ENCODE measurements at places on chromosomes 1 and 21. TPM values are rescaled to one million over a fixed set of nuclear protein-coding genes. Genes with fewer than 3 reads are reported as not detected.
A peak's percentile ranks its signal among the peaks of the same experiment; 100 is the strongest.

- DNase-seq = no peak
Measured at GRCh38 chr1:79004916-79005315, 1.6 kb downstream of the ADGRL4 start.

DNA sequence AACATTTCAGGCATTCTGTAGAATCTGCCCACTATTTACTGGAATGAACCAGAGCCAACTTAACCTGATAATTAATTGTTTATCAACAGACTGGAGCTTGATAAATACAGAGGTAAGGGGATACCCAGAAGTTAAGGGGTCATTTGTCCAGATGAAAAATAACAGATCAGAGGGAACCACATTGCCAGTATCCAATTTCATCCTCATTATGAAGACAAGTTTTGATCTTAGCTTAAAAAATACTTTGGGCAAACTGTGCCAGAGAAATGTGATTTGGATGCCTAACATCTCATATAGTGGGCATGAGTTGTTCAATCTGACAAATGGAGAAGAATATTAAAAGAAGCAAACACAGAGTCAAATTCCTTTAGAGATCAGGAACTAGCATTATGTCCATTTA is 63.7 kb downstream of the IFI44 start:
- no peak for DNase-seq

GRCh38 chr1:244636488-244637259 is 16.3 kb upstream of the DESI2 start:
- no peak for DNase-seq

- DNase-seq = peak; percentile 47
Measured at GRCh38 chr1:48572646-48573258, 100.7 kb upstream of the SPATA6 start.

- no peak for DNase-seq
Measured at GRCh38 chr1:145922266-145922665, 3.7 kb upstream of the PEX11B start.

DNA sequence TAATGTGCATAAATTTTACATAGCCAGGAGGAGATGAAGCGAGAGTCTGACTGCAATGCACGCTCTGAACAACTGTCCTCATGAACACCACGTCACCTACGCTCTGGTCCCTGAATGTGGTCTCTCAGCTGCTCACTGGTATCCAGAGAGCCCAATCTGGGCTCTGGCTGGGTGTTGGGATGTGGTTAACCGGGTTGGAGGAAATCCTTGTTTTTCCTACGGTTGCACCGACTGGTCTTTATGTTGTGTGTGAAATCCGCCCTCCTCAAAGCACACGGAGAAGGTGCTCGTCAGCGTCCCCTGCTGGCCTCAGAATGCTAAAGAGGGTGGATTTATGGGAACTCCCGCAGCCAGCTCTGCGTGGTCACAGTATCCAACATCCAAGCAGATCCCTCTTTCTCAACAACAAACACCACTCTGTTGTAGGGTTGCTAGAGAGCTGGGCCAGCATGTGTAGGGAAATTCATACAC is 51.8 kb upstream of the FAM89A start:
- DNase-seq = peak; percentile 60

DNA sequence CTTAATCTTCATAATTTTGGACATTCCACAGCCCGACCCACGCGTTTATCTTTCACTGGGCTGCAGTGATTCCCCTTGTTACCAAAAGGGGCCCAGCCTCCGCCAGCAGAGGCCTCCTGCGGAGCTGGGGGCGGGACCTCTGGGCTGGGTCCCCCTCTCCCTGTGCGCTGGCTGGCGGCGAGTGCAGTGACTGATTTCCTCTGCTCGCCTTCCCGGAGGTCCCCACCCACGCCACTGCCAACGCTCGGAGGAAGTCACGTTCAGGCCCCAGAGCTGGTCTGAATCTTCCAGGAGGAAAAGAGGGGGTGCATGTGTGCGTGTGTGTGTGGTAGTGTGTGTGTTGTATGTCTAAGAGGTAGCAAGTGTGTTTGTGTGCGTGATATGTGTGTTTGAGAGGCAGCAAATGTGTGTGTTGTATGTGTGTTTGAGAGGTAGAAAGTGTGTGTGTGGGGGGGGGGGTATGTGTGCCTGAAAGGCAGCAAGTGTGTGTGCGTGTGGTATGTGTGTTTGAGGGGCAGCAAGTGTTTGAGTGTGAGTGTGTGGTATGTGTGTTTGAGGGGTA is 35.0 kb upstream of the JAK1 start:
- DNase-seq = peak; percentile 57

DNA sequence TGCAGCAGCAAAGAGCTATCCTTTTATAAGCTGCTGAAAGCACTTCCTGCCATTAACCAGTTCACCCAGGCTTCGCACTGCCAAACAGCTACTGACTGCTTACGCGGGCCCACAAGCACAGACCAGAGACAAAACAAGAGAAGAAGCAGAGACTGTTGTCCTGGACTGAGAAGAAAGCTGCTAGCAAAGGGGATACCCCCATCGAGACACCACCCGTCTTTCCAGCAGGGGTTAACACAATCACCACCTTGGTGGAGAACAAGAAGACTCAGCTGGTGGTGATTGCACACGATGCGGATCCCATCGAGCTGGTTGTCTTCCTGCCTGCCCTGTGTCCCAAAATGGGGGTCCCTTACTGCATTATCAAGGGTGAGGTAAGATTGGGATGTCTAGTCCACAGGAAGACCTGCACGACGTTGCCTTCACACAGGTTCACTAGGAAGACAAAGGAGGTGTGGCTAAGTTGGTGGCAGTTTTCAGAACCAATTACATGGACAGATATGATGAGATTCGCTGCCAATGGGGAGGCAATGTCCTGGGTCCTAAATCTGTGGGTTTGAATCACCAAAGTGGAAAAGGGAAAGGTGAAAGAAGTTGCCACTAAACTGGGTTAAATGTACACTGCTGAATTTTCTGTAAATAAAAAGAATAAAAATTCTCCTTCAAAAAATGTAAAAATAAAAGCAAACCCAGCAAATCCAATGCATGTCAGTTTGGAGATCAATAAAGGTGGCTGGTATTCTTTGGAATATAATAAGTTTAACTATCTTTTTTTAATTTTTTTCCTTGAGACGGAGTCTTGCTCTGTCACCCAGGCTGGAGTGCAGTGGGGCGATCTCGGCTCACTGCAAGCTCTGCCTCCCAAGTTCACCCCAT is 1.2 kb downstream of the FMO5 start:
- no peak for DNase-seq

DNA sequence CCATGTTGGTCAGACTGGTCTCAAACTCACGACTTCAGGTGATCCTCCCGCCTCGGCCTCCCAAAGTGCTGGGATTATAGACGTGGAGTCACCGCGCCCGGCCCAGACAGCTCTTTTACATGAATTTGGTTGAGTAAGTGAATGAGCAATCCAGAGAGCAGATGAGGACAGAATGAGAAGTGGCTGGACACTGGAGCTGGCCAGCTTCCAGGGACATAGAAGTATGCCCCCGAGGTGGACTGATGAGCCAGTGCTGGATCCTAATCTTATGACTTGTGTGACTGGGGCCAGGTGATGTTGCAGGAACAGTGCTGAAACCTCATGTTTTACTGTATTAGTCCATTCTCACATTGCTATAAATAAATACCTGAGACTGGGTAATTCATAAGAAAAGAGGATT is 35.9 kb upstream of the KANK4 start:
- DNase-seq = no peak

SLC1A7 gene
- not detected for total RNA-seq

RHBDL2 gene
- 0.66 TPM for total RNA-seq

MEF2D gene
- total RNA-seq = 46.8 TPM

GUCA2A gene
- total RNA-seq = 2,806 TPM

CLDN19 gene
- not detected for total RNA-seq

TACSTD2 gene
- not detected for total RNA-seq

All from Peyer's patch (tissue), 4 donors.